Activated naive CD8-positive, alpha-beta T cell treated with anti-CD3 and anti-CD28 coated beads for 36 hours (primary cell): ENCODE measurements at places on chromosomes 16 and 17.
A peak's percentile ranks its signal among the peaks of the same experiment; 100 is the strongest.

DNA sequence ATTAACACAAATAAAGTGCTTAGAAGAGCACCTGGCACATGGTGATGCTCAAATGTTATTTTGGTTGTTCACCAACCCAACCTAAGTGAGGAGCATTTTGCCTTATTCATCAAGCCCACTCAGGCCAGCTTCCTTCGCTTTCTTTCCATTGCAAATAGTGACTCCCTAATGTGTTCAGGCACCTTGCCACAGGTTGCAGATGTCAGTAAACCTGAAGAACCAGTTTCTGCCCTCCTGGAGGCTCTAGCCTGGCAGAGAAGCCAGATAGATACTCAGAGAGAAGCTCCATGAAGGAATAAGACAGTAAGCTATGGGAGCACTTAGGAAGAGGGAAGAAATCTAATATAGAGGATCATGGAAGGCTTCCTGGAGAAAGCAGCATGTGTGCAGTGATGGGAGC lies 23.9 kb downstream of the GPR139 start:
- DNase-seq: no peak

- no peak for DNase-seq
Measured at GRCh38 chr17:17525311-17525710, 29.1 kb upstream of the RASD1 start.

GRCh38 chr17:16873174-16874035 lies 98.5 kb downstream of the TNFRSF13B start:
- peak; percentile 53 for DNase-seq

DNA sequence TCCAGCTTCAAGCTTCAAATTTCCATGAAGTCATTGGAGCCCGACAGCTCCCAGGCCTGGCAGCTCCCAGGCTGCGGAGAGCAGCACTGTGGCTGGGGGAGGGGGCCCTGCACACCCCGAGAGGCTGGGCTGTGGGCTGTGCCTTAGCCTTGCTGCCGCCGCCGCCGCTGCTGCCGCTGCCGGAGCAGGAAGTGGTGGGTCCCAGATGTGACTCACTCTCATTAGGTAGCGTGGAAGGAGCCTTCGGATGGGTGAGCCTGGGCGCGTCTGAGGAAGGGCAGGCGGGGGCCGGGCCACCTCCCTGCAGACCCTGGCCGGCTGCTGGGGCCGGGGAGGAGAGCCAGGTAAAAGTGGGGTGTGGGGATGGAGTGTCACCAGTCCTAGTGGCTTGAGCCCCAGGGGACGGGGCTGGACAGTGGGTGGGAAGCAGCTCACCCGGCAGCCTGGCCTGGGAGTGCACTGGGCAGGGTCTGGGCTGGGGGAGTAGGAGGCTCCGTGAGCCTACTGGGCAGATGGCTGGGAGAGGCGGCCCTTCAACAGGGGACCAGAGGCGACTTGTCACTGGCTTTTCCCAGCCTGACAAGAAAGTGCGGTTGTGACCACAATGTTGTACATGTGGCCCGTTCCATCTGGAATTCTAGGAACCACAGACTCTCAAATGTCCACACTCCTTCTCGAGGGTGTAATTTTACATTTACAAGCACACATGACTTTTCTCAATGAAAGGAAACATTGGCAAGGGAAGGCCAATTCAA lies at the start of gene ADCY7:
TSS of gene ADCY7 (plus strand) at position 215 of the 755 bp plus-strand sequence. CDS start 21,629 bp downstream, outside the sequence.
- DNase-seq: peak; percentile 88

GRCh38 chr17:72267601-72268000 lies 146.8 kb downstream of the SOX9 start:
- DNase-seq: no peak

GRCh38 chr17:2083613-2084035 lies 28.7 kb downstream of the HIC1 start:
- no peak for DNase-seq

GRCh38 chr16:3480901-3481695 lies 14.2 kb downstream of the C16orf90 start:
- DNase-seq: no peak

GRCh38 chr16:29943846-29944799 lies 17.8 kb upstream of the TMEM219 start:
- no peak for DNase-seq

GRCh38 chr16:5006348-5007193 lies 27.2 kb downstream of the NAGPA start:
- DNase-seq: no peak

- DNase-seq: no peak
Measured at GRCh38 chr17:80122926-80123505, 21.6 kb downstream of the GAA start.

DNA sequence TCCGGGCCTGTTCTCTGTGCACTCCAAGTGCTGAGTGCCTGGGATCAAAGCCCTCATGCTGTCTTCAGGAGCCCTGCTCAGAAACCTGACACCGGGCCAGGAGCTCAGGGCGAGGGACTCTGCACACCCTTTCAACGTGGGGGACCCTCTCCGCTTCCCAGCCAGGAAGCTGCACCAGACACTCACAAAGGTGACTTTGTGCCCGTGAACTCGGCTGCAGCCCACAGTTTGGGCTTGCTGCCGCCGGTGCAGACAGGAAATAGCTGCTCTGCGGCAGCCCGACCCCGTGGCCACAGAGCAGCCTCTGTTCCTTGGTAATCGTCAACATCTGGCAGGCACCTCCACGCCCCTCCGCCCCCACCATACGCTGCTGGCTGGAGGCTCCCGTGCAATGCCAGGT lies 93.4 kb upstream of the METRNL start:
- peak; percentile 64 for DNase-seq

- peak; percentile 18 for DNase-seq
Measured at GRCh38 chr16:15757630-15758251, 99.1 kb downstream of the MYH11 start.

DNA sequence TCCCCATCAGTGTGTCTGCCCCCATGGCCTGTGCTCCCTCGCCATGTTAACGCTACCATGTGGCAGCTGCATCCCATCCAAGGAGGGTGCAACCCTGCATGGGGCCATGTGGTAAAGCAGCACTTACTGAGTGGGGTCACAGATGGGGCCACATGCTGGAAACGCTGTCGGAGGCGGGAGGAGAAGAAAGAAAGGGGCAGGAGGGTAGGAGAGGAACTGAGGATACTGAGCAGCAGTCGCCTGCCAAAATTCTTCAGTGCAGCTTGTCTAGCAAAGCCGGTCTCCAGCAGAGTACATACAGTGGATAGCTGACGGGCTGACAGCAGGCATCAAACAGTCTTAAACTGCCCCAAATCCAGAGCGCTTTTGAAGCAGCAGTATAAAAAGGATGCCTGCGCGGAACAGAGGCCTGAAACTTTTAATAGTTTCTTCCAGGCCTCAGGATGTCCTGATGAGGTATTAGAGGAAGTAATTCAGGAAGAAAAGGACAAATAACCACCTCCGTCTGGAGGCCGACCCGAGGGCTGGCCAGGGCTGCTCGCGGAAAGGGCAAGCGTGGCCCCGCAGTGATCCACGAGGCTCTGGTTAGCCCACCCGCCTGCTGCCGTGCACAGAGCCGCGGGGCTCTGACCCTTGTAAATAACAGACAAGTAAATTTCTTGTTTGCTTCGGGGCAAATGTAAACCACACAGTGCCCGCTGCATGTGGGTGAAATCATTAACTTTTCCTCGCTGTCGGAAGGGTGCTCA lies 149.0 kb downstream of the CCDC182 start:
- DNase-seq: no peak

DNA sequence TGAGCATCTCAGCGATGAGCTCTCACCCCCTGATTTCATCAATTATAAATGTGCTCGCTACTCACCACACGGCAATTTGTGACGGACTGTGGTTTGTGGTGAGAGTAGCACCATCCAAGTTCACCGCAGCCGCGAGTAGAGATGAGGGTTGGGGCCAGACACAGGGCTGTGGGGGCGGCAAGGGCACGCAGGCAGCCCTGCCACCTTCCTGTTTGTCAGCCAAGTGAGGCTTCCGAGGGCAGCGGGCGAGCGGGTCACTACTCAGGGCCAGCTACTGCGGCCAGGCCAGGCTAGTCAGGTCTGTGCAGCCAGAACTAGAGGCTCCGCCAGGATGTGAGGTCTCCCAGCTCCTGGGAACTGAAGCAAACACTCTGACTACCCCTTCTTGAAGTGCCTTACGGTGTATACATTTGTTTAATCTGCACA lies 39.6 kb upstream of the MEOX1 start:
- DNase-seq: peak; percentile 73

DNA sequence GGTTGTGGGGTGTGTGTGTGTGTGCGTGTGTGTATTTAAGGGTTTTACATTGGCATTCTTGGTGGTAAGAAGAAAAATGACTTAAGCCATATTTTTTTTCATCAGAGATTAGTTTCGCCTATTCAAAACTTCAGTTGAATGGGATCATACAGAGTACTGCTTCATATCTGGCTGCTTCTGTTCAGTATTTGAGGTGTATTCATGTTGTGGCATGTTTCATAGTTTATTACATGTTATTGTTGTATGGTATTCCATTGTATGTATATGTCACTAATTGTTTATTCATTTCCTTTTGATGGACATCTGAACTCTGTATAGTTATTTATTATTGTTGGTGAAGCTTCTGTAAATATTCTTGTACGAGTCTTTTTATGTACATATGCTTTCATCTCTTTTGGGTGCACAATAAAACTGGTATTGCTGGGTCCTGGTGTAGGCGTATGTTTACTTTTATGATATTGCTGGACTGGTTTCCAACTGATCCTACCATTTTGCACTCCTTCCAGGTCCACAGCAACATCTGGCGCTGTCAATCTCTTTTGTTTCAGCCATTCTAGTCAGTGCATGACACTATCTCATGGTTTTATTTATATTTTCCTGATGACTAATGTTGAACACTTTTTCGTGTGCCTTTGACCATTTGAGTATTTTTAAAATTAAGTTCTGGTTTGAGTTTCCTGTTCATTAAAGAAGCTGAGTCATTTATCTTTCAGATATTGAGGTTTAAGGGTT lies 77.4 kb upstream of the MAF start:
- DNase-seq: no peak

- DNase-seq: no peak
Measured at GRCh38 chr16:12236589-12236988, 260.1 kb downstream of the SNX29 start.

DNA sequence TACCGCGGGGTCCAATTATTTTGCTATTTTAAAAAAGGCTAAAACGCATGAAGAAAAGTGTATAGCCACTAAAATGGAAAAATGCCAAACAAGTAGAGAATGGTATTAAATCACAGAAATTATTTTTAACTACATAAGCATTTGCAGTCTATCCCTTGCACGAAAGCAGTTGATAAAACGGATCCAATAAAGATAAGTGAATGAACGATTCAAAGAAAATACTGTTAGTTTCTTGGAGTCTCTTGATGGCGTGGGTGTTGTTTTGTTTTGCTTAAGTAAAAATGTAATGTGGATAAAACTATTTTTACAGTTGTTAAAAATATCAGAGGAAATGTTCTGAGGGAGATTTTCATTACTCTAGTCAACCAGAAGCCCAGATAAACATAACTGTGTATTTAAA lies 9.3 kb downstream of the HS3ST3A1 start:
- no peak for DNase-seq

DNA sequence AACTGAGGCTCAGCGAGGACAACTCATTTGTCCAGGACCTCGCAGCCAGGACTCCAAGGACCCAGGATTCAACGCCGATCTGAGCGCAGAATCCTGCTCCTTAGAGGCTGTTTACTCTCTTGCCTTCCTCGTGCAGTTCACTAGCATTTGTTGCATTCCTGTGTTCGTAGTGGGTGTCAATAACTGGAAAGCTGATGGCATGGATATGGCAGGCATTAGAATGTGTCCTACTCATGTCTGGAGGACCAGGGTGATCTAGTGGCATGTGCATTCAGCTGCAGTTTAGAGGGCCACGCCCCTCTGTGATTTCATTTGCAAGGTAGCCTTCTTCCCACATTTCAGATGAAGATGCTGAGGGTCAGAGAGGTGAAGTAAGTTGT lies 510 bp downstream of the CRISPLD2 start:
- DNase-seq: no peak

DNA sequence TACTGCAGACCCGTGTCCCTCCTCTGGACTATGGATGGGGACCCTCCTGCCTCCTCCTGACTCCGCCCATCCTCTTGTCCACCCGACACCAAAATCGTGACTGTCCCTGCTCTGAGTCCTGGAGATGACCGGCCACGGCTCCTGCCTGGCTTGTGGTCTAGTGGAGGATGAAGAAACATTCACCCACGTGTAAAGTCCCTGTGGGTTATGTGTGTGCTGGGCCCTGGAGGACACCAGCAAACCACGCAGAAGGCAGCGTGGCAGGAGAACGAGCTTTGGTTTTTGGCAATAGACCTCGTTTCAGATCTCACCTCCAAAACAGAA lies 11.9 kb downstream of the SPNS2 start:
- no peak for DNase-seq

DNA sequence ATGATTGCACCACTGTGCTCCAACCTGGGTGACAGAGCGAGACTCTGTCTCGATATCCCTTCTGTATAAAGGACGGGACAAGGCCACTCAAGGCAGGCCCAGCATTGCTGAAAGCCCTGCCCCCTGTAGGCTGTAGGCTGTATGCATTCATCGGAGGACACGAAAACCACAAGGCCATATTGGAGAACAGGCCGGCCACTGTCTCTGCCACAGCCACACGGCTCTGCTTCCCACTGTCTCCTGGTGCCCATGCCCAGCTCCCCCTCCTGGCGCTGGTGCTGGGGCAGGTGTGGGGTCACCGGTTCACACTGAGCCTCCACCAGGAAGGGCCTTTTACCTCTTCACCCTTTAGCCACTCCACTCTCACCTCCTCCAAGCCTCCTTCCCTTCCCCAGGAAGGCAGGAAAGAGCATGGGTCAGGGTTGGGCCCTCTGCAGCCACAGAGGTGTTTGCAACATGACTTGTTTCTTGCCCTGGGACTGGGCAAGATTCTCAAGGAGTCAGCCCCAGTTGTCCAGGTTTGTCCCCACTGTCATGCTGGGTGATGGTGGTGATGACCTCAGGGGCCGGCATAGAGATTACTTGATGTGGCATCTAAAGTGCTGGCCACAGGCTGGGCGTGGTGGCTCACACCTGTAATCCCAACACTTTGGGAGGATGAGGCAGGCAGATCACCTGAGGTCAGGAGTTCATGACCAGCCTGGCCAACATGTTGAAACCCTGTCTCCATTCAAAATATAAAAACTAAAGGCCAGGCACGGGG lies 5.3 kb upstream of the NTN3 start:
- no peak for DNase-seq

DNA sequence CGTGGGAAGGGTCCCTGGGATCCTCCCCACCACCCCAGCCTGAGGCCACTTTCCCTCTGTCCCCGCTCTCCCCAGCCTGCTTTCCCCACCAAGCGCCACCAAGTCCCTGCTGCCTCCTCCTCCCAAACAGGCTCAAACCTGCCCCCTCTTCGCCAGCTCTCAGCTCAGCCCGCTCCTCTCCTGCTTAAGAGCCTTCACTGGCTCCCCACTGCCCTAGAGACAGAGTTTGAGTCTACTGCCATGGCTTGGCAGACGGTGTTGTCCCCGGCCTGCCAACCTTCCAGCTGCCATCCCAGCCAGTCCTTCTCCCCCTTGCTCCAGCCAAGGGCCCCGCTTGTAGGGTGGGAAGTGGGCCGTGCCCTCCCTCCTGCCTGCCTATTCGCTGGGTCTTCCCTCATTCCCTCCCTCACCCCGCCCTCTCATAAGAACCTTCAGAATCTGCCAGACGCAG lies 11.1 kb downstream of the IL4R start:
- DNase-seq: no peak

GRCh38 chr16:81582655-81583441 lies 138.2 kb downstream of the CMIP start:
- no peak for DNase-seq
